ENCODE measurements at places on chromosomes 4 and X. TPM values are rescaled to one million over a fixed set of nuclear protein-coding genes. Genes with fewer than 3 reads are reported as not detected.

DNA sequence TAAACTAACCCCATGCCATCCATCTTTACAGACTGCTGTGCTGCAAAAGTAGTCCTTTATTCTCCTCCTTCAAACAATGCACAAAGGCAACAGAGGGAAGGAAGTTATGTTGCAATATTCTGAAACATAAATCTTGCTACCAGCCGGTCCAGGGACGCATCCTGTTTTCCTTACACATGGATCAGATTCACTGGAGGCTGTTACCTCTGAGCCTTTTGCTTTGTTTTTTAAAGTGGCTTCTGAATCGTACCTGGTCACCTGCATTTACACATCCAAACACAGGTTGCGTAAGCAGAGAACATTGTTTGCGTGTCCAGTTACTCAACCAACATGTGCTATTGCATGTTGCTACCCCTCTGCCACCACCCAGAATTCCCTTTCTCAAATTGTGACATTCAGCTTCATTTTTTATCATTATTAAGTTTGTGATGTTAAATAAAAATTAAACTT lies 8.8 kb downstream of the PPARGC1A start:
- no peaks in the 10 kb centered on the region for H3K36me3 ChIP-seq
- no peak overlapping the region for H3K4me3 ChIP-seq
- H3K4me1 ChIP-seq: peaks cover 11% of the 10 kb centered on the region
- H3K27me3 ChIP-seq: no peaks in the 10 kb centered on the region
- DNase-seq: no peak

- DNase-seq: peak; percentile 90
- H3K27ac ChIP-seq: peak overlapping the region; percentile 99
- H3K36me3 ChIP-seq: no peaks in the 10 kb centered on the region
- H3K4me3 ChIP-seq: peak overlapping the region; percentile 48
Measured at GRCh38 chrX:151870602-151871001, 42.1 kb upstream of the MAGEA4 start.

DNA sequence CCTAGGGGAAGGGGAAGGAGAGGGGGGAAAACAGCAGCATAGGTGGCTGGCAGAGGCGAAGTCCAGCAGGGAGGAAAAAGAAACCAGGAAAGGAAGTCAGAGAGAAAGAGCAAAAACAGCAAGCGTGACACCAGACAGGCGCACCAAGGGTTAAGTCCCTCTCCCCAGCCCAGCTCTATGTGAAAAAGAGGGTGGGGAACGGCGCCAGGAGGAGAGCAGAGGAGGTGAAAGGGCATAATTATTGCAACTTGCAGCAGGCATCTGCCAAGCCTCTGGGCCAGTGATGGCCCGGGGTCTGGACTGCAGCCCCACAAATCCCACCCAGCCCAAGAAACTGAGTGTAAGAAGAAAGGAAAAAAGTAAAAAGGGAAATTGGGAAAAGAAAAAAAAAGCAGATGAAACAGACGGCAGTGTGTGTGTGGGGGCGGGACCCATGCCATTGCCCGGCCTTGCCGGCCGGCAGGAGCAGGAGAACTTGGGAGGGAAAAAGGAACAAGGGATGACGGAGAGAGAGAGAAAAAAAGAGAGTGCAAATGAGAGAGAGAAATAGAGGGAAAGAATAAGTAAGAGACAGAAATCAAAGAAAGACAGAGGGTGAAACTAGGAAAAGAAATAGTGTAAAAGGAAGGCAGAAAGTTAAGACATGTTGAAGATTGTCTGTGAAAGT lies 14.1 kb upstream of the RHOXF2 start:
- H3K4me3 ChIP-seq: no peak overlapping the region
- H3K27ac ChIP-seq: no peak overlapping the region
- H3K27me3 ChIP-seq: no peaks in the 10 kb centered on the region
- no peak for DNase-seq
- no peaks in the 10 kb centered on the region for H3K4me1 ChIP-seq
- H3K36me3 ChIP-seq: no peaks in the 10 kb centered on the region

Gene EPGN
- 0.77 TPM for total RNA-seq

GRCh38 chrX:130025256-130025655 lies 42.8 kb downstream of the BCORL1 start:
- DNase-seq: no peak
- H3K27ac ChIP-seq: no peak overlapping the region
- H3K27me3 ChIP-seq: no peaks in the 10 kb centered on the region
- no peak overlapping the region for H3K4me3 ChIP-seq
- no peaks in the 10 kb centered on the region for H3K4me1 ChIP-seq

DNA sequence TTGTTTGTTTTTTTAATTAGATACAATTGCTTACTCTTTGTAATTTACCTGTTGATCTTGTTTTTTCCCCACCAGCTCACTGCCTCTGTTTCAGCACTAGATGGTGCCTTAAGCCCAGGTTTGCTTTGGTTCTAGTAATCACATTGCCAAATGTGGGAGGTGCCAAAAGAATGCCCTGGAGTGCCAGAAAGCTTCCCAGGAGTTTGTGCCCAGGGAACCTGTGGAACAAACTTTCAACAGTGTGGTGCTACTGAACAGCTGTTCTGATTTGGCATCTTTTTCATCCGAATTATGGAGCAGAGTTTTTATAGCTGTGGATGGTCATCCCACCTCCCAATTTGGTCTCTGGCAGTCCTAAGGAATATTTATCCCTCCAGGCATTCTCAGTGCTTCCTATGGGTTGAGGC lies 1000.7 kb downstream of the STIM2 start:
- no peak overlapping the region for H3K27ac ChIP-seq
- H3K27me3 ChIP-seq: no peaks in the 10 kb centered on the region
- H3K4me1 ChIP-seq: peaks cover 5% of the 10 kb centered on the region

- H3K4me1 ChIP-seq: peaks cover 21% of the 10 kb centered on the region
- DNase-seq: no peak
- peak overlapping the region; percentile 68 for H3K4me3 ChIP-seq
- no peaks in the 10 kb centered on the region for H3K27me3 ChIP-seq
- H3K27ac ChIP-seq: no peak overlapping the region
Measured at GRCh38 chr4:37687194-37687562, 1.0 kb upstream of the RELL1 start.

GRCh38 chr4:113468165-113469022 lies 293.1 kb downstream of the CAMK2D start:
- H3K27ac ChIP-seq: peak overlapping the region; percentile 97
- H3K4me1 ChIP-seq: peaks cover 38% of the 10 kb centered on the region
- H3K27me3 ChIP-seq: no peaks in the 10 kb centered on the region
- peak overlapping the region; percentile 40 for H3K4me3 ChIP-seq
- H3K36me3 ChIP-seq: peaks cover 5% of the 10 kb centered on the region

GRCh38 chr4:2810388-2810787 lies 17.5 kb downstream of the SH3BP2 start:
- H3K36me3 ChIP-seq: no peaks in the 10 kb centered on the region
- H3K27ac ChIP-seq: no peak overlapping the region
- H3K27me3 ChIP-seq: no peaks in the 10 kb centered on the region
- DNase-seq: no peak

DNA sequence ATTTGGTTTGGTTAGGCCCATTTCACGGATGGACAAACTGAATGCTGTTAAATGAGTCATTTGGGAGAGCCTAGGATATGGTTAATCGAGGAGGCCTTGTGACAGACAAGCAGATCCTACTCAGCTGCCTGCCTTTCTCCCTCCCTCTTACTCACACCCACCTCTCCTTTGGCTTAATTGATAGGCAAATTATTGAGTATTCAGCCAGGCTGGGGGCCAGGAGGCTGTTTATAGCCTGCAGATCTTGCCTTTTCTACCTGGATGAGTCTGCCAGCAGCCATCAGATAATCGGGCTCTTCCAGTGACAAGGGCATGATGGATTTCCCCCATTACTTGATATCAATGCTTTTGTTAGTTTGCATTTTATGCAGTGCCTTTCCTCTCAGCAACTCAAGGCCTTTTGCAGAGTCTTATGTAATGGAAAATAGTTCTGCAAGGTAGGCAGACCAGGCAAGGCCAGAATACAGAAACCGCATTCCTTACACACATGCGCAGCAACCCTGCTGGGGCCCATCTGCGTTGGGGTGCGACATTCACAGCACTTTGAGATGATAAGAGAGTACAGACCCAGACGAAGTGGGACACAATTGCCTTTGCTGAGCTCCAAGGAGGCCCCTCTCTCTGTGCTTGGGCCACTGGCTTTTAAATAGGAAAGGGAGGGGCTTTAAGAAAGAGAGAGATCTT lies 96.2 kb upstream of the ATP6AP2 start:
- no peaks in the 10 kb centered on the region for H3K27me3 ChIP-seq
- no peaks in the 10 kb centered on the region for H3K36me3 ChIP-seq
- H3K4me3 ChIP-seq: no peak overlapping the region
- DNase-seq: no peak

DNA sequence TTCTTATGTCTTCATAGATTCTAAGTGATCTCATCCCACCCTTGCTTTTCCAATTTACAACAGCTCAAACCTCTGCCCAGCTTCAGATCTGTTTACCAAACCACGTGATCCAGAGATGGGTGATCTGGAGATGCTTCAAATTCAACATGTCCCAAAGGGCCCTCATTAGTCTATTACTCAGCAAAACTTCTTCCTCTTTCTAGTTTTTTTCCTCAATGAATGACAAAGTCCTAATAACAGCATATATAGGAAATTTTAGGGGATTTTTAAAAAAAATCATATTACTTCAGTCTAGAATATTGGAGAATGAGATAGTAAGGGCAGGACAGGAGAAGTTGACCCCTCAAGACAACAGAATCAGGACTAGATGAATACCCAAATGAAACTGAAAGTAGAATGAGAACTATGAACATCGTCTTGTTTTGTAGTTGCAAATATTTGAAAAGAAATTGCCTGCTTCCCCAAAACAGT lies 127.1 kb downstream of the CFAP299 start:
- H3K36me3 ChIP-seq: no peaks in the 10 kb centered on the region
- no peaks in the 10 kb centered on the region for H3K27me3 ChIP-seq
- DNase-seq: no peak
- no peaks in the 10 kb centered on the region for H3K4me1 ChIP-seq
- no peak overlapping the region for H3K27ac ChIP-seq
- no peak overlapping the region for H3K4me3 ChIP-seq

Gene TRIM61
- total RNA-seq: 1.4 TPM

DNA sequence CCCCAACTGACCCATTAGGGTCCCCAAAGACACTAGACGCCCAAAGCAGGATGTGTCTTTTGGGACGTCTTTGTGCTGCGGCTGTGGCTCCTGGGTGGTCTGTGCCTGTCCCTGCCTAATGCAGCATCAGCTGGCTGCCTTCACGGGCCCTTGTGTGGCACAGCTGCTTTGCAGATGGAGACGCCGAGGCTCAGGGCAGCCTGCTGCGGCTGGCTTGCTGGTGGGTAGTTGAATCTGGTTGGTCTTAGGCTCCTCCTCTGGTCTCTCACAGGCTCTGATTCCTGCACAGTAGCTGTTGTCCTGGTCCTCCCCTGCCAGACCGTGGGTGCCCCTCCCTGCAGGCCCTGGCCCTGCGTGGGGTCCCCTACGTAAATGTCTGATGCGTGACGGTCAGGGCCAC lies 8.1 kb downstream of the CPZ start:
- DNase-seq: no peak
- no peak overlapping the region for H3K27ac ChIP-seq
- H3K36me3 ChIP-seq: no peaks in the 10 kb centered on the region
- no peak overlapping the region for H3K4me3 ChIP-seq

Gene GPM6B
- 21.5 TPM for total RNA-seq

DNA sequence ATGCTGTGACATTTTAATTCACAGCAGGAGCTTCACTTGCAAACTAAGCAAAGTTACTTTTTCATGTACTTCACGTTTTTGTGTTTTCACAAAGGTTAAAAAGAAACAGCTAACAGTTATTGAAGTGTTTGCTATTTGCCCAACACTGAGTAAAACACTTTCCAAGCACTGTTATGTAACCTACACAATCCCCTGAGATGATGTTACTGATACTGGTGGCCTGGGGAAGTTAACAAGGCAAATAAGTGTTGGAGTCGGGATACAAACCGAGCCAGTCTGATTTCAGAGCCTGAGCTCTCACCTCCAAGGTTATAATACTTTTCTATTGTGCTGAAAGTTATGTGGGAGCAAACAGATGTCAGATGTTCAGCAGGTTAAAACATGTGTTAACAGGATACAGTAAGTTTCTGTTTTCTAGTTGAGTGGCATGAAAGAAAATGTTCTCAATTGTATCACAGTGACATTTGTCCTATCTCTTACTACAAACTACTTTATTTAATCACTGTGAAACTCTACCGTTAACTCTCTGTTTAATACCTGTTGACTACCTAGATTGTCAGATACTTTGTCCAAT lies 3.9 kb upstream of the CXCL13 start:
- H3K4me1 ChIP-seq: no peaks in the 10 kb centered on the region
- no peak for DNase-seq
- no peak overlapping the region for H3K27ac ChIP-seq
- H3K27me3 ChIP-seq: peaks cover 14% of the 10 kb centered on the region
- H3K36me3 ChIP-seq: no peaks in the 10 kb centered on the region

Gene SRPK3
- not detected for total RNA-seq

Gene CYTL1
- total RNA-seq: 9.6 TPM

Gene CYP2U1
- total RNA-seq: 6.3 TPM

- H3K4me3 ChIP-seq: peak overlapping the region; percentile 46
- peak; percentile 19 for DNase-seq
- peaks cover 31% of the 10 kb centered on the region for H3K4me1 ChIP-seq
- H3K36me3 ChIP-seq: no peaks in the 10 kb centered on the region
Measured at GRCh38 chr4:145734031-145734430, 54.1 kb downstream of the C4orf51 start.

DNA sequence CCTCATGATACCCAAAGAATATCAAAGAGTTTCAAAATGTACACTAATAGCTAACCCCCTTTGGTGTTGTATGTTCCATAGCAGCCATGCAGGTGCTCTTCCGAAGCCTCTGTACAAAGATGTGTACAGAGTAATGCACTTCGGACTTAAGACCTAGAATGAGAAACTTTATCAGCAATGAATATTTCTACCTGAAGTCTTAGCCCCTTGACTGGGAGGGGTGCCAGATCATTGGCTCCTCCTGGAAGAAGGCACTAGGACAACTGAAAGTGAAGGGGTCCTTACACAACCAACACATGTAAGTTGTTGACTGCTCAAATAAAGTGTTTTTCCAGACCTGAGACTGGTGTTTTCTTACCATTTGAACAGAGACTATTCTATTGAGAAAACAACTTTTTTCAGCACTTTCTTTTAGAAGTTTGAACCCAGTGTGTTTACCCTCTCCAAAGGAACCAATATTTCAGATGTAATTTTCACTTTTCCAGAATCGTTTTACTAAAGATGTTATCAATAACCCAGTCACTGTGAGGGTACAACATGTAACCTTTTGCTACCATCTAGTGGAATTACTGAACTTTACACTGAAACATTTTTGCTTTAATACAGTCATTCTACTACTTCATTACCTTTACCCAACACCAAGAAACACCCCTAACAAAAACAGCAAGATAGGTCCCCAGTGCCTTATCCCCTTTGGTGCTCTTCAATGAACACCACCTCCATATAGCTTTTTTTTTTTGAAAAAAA lies 33.3 kb upstream of the PRDX4 start:
- no peak overlapping the region for H3K4me3 ChIP-seq
- no peak overlapping the region for H3K27ac ChIP-seq
- DNase-seq: no peak

DNA sequence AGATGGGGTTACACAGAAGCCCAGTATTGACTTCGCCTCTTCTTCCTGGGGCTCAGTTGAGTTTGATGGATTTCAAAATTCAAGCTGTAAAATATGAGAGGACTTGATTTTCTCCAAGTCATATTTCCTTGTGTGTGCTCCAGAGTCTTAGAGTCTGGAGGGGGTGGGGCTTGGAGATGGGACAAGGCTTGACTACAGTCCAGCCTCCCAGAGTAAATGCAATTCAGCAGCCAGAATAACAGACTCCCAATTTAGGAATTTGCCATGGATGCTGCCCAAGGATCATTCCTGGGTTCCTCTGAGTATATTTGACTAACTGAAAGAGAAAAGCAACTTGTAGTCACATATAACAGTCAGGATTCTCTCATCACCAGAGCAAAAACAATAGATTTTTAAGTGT lies 53.7 kb upstream of the RBPJ start:
- peak; percentile 34 for DNase-seq
- no peak overlapping the region for H3K27ac ChIP-seq
- no peak overlapping the region for H3K4me3 ChIP-seq
- no peaks in the 10 kb centered on the region for H3K36me3 ChIP-seq
- no peaks in the 10 kb centered on the region for H3K4me1 ChIP-seq
